Activated CD8-positive, alpha-beta memory T cell treated with anti-CD3 and anti-CD28 coated beads for 1 hour (primary cell): ENCODE measurements at places on chromosomes 5 and 9.
A peak's percentile ranks its signal among the peaks of the same experiment; 100 is the strongest.

DNA sequence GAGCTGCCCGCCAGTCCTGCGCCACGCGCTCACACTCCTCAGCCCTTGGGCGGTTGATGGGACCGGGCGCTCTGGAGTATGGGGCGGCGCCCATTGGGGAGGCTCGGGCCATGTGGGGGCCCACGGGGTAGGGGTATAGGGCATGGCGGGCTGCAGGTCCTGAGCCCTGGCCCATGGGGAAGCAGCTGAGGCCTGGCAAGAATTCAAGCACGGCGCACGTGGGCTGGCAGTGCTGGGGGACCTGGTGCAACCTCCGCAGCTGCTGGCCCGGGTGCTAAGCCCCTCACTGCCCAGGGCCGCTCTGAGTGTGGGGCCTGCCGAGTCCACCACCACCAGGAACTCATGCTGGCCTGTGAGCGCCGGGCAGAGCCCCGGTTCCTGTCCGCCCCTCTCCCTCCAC, 229.6 kb upstream of the ZNF608 start:
- DNase-seq = no peak

GRCh38 chr5:134371834-134372340, 518 bp downstream of the UBE2B start:
- no peak for DNase-seq

DNA sequence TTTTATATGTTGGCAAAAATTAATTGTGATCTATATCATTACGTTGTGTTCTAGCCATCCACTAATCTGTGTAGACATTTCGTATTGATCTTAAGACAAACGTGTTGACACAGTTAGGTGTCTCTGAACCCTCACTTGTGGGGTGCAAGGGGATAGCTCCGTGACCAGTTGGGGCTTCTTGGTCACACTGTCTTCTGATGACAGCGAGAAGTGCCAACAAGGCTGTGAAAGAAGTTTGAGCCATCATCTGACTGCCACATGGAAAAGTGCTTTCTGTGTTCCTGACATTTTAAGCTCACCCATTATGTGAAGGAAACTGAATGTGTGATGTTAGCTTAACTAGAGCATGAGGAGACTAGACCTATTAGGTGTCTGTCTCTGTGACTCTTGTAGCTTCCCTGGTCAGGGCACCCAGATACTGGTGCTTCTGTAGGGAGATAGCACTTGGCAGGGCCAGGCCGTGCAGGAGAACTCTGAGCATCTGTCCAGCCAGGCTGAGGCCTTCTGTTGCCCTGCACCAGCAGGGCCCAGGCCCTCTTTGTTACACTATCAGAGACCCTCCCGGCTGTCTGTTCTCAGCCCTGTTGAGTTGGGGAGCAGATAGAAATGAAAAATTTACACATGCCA, 52.8 kb upstream of the PHF2 start:
- no peak for DNase-seq

- no peak for DNase-seq
These were observed 1495.8 kb downstream of the EFNA5 start for GRCh38 chr5:106174903-106175302.

GRCh38 chr9:109242741-109243140, 75.7 kb upstream of the FRRS1L start:
- no peak for DNase-seq

DNA sequence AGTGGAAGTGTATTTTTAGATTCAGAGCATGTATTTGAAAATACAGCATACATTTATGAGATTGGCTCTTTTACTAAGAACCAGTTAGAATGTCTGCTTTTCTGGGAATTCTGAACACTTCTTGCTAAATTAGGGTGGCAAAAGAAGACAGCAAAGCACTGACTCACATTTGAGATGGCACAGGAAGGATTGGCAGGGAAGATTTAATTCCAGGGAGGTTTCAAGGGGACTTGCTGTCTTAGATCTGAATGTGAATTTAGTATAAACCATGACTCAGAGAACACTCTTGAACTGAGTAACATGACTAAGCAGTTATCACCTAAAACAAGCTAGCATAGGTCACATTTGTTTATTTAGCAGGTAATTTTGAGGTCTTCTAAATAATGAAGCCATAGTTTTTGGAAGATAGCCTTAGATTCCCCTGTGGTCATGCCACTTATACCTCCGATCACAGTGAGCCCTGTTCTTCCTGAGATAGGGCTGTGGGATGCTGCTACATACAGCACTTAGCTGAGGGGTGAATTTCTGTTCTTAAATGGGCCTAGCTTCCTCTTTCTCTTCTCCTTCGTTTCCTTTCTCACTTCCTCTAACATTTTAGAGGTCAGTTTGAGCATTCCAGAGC, 173.8 kb downstream of the PCSK1 start:
- DNase-seq = no peak

- no peak for DNase-seq
These were observed 245.4 kb upstream of the ANKH start for GRCh38 chr5:15116996-15117395.

DNA sequence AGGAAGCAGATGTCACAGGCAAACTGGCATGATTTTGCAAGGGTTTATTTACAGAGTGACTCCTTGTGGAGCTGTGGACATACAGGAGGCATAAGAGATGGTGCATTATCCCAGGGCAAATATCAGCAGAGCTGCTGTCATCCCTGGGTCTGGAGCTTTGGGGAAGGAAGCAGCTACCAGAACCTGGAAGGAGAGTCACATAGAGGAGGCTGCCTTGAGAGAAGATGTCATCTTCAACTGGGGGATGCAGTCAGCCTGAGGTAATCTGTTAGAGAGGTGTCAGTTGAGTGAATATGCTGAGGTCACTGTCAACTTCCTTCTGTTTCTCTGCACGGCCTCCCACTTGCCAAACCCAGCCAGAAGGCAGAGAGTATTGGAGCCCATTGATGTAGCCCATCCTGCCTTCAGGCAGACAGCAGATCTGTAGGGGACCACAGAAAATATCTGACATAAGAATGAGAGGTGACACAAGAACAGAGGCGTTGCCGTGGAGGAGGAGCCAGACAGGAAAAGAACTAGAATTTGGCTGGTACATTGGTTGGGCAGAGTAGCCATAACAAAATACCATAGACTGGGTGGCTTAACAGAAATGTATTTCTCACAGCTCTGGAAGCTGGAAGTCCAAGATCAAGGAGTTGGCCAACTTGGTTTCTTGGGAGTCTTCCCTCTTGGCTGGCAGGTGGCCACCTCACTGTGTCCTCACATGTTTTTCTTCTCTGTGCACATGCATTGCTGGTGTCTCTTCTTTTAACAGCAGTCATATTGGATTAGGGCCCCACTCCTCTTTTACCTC, 102.8 kb downstream of the SNX18 start:
- DNase-seq = no peak

DNA sequence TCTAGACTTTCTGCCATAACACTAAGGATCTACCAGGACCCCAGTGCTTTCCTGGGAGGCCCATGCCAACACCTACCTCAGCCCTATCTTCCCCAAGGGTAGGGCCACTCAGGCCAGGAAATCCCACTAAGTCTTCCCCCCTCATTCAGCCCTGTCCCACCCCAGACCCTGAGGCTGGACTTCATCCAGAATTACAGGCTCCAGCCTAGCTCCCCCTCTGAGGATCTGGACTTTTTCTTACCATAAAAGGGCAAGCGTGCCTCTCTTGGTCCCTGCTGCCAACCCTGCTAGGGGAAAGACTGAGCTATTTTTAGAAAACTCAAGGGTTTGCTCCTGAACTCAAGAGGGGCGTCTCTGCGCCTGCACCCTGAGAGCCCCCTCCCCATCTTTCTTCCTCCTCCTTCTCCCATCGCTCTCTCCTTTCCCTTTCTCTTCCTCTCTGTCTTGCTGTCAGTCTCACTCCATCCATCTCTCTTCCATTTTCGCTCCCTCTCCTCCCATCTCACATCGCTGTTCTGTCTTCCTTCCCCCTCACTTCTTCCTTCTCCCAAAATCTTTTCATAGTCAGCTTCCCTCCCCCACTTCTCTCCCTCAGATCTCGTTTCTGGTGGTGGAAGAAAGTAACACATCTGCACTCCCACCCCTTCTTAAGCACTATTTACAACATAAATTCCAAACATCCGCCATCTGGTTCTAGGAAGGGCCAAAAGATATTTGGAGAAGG, 38.1 kb upstream of the IL17B start:
- no peak for DNase-seq

- peak; percentile 39 for DNase-seq
These were observed 2.5 kb upstream of the CDK9 start for GRCh38 chr9:127783111-127784008.

- peak; percentile 89 for DNase-seq
These were observed at the start of gene DDX46 for GRCh38 chr5:134758504-134759341. Gene DDX46 (plus strand): TSS chr5:134758779. CDS start chr5:134758939, 160 bp downstream.

DNA sequence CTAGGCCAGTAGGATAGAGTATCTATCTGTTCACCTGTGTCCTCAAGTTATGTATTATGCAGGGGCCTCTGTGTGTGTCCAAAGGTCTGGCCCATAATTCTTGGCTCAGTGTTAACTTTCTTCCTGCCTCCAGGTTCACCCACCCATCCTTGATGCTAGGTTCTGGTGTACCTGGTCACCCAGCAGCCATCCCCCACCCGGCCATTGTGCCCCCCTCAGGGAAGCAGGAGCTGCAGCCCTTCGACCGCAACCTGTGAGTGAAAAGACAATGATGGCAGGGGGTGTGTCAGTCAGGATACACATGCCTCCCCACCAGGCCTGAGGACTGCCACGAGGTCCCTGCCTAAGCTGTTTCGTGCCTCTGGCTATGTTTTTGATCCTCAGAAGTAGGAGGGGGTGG, 27.6 kb downstream of the TCF7 start:
- DNase-seq = no peak

- DNase-seq = no peak
These were observed 453.0 kb downstream of the EFNA5 start for GRCh38 chr5:107217721-107218130.

- no peak for DNase-seq
These were observed 27.3 kb upstream of the ANGPTL2 start for GRCh38 chr9:127149463-127150390.

DNA sequence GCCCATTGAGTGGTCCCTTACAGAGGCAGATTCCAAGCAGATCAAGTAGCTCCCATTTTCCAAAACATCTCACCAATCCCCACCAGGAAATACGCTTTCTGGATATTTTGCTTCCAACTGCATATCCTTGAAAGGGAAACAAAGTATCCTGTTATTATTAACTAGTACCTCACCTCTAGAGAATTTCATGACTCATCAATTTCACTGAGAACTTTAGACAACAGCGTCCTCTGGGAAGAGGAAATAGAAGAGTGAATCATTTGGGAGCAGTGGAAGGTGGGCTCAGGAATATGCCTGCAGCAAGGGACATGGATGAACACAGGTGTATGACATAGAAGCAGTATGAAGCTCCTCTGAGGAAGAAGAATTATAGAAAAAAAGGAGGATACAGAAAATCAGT, 186.7 kb downstream of the MARCHF11 start:
- DNase-seq = no peak

DNA sequence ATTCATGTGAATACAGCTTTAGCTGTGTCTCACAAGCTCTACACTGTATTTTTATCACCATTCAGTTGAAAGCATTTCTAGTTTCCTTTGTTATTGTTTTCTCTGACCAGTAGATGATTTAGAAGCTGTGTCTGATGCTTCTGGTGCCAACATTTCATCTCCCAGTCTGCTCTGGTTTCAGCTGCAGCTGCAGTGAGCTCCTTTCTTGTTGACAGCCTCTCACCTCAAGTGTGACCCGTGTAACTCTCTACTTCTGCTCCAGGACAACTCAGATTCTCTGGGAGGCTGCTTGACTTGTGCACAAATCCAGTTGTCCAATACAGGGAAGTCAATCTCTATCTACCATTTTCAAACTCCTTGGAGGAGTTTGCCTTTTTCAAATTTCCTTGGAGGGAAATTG, 504.8 kb downstream of the DIRAS2 start:
- DNase-seq = no peak

- no peak for DNase-seq
These were observed 5.5 kb downstream of the PHF24 start for GRCh38 chr9:34963552-34963951.

DNA sequence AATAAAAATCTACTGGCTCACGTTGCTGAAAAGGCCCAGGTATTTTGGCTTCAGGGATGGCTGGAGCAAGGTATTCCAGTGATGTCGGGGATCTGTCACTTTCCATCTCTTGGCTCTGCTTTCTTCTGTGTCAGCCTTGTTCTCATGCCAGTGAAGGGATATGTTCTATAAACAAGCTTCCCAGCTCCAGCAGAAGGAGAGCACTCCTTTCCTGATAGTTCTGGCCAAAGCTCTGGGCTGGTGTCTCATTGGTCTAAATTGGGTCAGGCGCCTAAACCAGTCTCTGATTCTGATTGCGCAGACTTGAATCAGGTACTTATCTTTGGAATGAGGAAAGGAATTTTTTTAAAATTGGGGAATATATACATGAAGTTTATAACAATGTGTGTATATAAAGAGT, 5.1 kb downstream of the SNX30 start:
- no peak for DNase-seq

DNA sequence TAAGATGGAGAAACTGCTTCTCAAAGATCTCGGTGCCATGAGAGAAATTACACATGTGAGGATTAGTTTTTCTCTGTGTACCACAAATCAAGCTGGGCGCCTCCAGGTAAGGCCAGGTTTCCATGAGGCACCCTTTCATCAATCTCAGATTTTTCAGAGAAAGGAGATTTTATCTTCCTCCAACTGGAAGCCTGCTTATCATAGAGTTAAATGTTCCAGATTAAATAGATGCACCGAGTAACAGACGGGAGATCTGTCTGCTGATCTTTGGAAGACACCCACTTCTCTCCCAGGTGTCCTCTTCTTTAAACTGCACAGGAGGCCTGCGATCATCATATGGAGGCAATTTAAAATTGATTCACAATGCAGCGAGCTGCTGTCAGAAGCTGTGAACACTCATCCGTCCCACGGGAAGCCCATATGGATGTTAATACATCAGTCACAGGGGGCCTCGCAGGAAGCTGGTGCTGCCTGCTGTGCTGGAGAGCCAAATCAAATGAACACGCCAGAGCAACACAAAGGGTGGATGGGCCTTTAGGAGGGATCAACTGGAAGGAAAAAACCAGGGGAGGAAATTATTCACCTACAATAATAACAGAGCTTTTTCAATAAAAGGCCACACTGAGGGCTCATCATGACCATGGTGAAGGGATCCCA, 93.3 kb downstream of the TLE1 start:
- DNase-seq = no peak

DNA sequence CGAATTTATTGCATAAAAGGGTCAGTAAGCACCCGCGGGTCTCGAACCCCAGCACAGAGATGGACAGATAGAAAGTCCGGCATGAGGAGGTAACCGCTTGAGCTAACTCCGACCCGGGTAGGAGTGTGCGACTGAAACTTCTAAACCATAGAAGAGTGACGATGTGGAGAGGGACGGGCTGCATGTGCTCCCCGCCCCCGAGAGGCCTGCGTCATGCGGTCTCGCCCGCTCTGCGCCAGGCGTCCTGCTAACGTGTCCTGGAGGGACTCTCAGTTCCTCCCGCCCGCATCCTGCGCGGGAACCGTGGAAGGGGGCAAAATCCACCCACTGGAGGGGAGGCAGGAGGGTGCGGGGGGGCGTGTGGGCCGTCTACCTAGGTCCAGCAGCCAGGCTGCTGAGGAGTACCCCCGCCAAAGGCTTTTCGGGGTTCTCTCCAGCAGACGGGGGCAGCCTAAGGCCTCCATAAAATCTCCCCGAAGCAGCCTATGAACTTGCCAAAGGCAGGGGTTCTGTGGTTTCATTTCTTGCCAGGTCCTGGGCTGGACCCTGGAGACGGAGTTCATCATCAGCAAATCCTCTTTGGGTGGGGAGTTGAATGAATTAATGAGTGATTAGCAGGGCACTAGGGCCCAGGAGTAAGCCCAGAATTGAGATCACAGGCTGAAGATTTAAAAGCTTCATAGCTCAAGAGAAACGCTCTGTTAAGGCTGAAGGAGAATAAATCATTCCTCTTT, 51.9 kb downstream of the TGFBI start:
- DNase-seq = no peak

- peak; percentile 33 for DNase-seq
These were observed 133.2 kb downstream of the MTX3 start for GRCh38 chr5:79857714-79858409.
